ENCODE measurements at places on chromosomes 1 and 21. TPM values are rescaled to one million over a fixed set of nuclear protein-coding genes. Genes with fewer than 3 reads are reported as not detected.
A peak's percentile ranks its signal among the peaks of the same experiment; 100 is the strongest.

The ETV3L gene
- not detected for total RNA-seq

GRCh38 chr1:50393522-50394120 lies 29.6 kb downstream of the DMRTA2 start:
- peaks cover 48% of the 10 kb centered on the region for H3K27me3 ChIP-seq
- no peak overlapping the region for H3K4me3 ChIP-seq
- H3K4me1 ChIP-seq, result no peaks in the 10 kb centered on the region
- H3K27ac ChIP-seq, result no peak overlapping the region
- no peak for DNase-seq
- no peaks in the 10 kb centered on the region for H3K36me3 ChIP-seq

GRCh38 chr1:26690576-26691031 lies 5.2 kb upstream of the ARID1A start:
- no peak overlapping the region for H3K4me3 ChIP-seq
- H3K27me3 ChIP-seq, result no peaks in the 10 kb centered on the region
- no peak for DNase-seq
- H3K4me1 ChIP-seq, result peaks cover 14% of the 10 kb centered on the region

- no peak for DNase-seq
- H3K4me3 ChIP-seq, result no peak overlapping the region
- no peaks in the 10 kb centered on the region for H3K36me3 ChIP-seq
- H3K27ac ChIP-seq, result peak overlapping the region; percentile 19
Observed at GRCh38 chr21:42373196-42373907, 7.0 kb upstream of the TFF1 start.

DNA sequence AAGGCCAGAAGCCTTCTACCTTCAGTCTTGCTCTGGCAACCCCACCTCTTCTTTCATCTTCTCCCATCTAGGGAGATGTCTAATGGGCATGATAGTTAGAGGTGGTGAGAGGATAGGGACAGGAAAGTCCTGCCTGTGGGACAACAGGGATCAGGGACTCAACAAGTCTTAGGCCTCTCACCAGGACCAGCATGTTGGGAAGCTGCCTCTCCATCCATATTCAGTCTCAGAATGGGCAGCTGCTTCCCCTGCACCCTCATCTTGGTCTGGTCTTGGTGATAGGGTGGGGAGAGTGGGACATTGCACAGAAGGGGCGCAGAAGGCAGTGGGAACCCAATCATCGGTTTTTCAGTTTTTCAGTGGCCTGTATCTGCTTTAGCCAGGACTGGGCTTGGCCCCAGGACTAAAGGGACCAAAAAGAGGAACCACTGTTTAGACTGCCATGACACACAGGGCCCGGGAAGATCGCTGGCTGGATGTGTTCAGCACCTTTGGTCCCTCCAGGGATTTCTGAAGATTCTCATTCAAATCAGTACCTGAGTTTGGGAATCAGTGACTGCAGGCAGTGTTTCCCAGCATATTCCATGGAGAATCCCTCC lies 12.7 kb downstream of the RHEX start:
- H3K36me3 ChIP-seq, result no peaks in the 10 kb centered on the region
- H3K27ac ChIP-seq, result no peak overlapping the region
- peaks cover 3% of the 10 kb centered on the region for H3K27me3 ChIP-seq
- no peak for DNase-seq
- H3K4me1 ChIP-seq, result peaks cover 24% of the 10 kb centered on the region

The ATP1A4 gene
- total RNA-seq, result not detected

- no peak overlapping the region for H3K27ac ChIP-seq
- no peaks in the 10 kb centered on the region for H3K27me3 ChIP-seq
- peaks cover 29% of the 10 kb centered on the region for H3K4me1 ChIP-seq
- no peak for DNase-seq
- peaks cover 23% of the 10 kb centered on the region for H3K36me3 ChIP-seq
- peak overlapping the region; percentile 5 for H3K4me3 ChIP-seq
Observed at GRCh38 chr1:22485431-22485830, 33.8 kb downstream of the ZBTB40 start.

DNA sequence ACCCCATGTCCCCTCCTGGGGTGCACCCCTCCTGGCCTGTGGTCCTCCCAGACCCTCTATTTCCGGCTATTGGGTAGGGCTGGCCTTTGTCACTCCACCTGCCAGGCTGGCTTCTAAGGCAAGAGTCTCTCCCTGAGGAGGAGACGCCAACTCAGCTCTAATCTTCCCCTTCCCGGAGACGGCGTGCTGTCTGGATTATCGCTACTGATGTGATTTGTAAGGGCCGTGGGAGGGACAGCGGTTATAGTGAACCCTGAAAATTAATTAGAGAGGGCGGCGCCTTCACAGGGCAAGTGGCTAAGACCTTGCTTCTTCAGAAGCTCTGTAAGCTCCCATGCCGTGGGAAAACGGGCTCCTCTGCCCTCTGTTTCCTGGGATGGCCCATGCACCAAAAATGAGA lies 207.0 kb upstream of the VAMP3 start:
- H3K36me3 ChIP-seq, result no peaks in the 10 kb centered on the region
- H3K4me3 ChIP-seq, result no peak overlapping the region
- no peak overlapping the region for H3K27ac ChIP-seq

DNA sequence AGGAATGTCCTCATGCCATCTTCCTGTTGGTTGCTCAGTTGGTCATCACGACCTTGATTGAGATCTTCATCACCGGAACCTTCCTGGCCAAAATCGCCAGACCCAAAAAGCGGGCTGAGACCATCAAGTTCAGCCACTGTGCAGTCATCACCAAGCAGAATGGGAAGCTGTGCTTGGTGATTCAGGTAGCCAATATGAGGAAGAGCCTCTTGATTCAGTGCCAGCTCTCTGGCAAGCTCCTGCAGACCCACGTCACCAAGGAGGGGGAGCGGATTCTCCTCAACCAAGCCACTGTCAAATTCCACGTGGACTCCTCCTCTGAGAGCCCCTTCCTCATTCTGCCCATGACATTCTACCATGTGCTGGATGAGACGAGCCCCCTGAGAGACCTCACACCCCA lies 42.9 kb downstream of the KCNJ15 start:
- H3K36me3 ChIP-seq, result no peaks in the 10 kb centered on the region
- DNase-seq, result no peak
- H3K27me3 ChIP-seq, result peaks cover 1% of the 10 kb centered on the region
- peaks cover 31% of the 10 kb centered on the region for H3K4me1 ChIP-seq
- H3K27ac ChIP-seq, result no peak overlapping the region
- H3K4me3 ChIP-seq, result no peak overlapping the region

GRCh38 chr1:62299426-62300200 lies 19.6 kb downstream of the KANK4 start:
- no peak for DNase-seq
- H3K27ac ChIP-seq, result no peak overlapping the region
- no peaks in the 10 kb centered on the region for H3K36me3 ChIP-seq
- H3K27me3 ChIP-seq, result no peaks in the 10 kb centered on the region
- H3K4me1 ChIP-seq, result peaks cover 12% of the 10 kb centered on the region

The ALPL gene
- total RNA-seq, result not detected

The FLG gene
- not detected for total RNA-seq

The TAS1R1 gene
- not detected for total RNA-seq

- H3K36me3 ChIP-seq, result no peaks in the 10 kb centered on the region
- peaks cover 35% of the 10 kb centered on the region for H3K27me3 ChIP-seq
- no peak for DNase-seq
- H3K4me1 ChIP-seq, result peaks cover 6% of the 10 kb centered on the region
Observed at GRCh38 chr1:6414881-6415626, 4.7 kb downstream of the HES2 start.

DNA sequence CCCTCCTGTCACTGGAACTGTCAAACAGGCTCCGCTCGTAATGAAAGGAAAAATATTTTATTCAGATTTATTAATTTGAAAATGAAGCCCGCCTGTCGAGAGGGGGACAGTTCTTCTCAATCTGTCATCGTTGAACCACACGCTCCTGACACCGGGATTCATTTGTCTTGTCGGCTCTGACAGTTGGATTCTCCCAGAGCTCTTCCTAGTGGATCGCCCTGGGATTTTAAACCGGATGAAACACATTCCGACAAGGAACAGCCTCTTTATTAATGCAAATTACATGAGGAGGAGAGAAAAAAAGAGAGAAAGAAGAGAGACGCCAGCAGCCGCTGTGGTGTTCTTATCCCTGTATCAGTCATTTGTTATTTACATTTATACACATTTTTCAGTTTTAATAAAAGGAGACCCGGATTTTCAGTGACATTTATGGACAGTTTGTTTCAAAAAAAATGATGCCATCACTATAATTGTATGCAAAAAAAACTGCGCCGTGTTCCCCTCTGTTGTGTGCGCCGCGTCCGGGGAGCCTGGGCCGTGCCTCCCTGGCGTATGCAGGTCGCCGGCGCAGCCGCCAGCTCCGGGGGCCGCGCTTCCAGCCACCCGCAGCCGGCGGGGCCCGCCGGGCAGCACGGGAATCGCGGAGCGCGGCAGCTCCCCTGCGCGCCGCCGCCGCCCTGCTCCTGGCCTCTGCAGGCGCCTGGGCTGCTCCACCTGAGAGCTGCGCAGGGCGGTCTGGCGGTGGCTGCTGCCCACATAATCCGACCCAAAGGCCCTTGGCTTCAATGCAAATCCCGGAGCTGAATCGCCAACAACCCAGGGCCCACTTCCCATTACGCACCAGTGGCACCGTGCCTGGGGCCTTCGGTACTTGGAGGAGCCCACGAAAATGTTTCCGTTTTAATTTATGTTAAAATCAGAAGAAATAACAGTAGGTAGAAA lies 237.9 kb upstream of the PBX1 start:
- peaks cover 10% of the 10 kb centered on the region for H3K27me3 ChIP-seq
- no peak for DNase-seq
- no peak overlapping the region for H3K27ac ChIP-seq

DNA sequence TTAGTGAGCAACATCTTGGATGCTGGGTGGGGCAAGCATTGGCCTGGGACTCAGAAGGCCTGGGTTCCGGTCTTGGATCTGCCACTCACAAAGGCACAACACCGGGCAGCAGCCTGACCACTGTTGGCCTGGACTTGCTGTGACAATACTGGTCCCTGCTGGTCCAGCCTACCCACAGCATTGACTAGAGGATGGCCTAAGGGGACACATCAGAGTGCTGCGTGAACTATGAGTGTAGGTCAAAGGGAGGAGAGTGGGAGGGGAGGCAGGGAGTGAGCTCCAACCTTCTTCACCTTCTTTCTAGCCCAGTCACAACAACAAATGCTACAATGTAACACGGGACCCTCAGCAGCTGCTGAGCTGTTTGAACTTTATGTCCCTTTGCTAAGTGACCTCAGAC lies 31.1 kb downstream of the TMEM50A start:
- no peaks in the 10 kb centered on the region for H3K27me3 ChIP-seq
- no peak overlapping the region for H3K27ac ChIP-seq
- no peak overlapping the region for H3K4me3 ChIP-seq
- H3K4me1 ChIP-seq, result no peaks in the 10 kb centered on the region
- H3K36me3 ChIP-seq, result no peaks in the 10 kb centered on the region

The OR10Z1 gene
- not detected for total RNA-seq

- peaks cover 43% of the 10 kb centered on the region for H3K36me3 ChIP-seq
- no peaks in the 10 kb centered on the region for H3K4me1 ChIP-seq
- no peak overlapping the region for H3K27ac ChIP-seq
Observed at GRCh38 chr1:54724771-54725170, 9.1 kb downstream of the TTC4 start.

DNA sequence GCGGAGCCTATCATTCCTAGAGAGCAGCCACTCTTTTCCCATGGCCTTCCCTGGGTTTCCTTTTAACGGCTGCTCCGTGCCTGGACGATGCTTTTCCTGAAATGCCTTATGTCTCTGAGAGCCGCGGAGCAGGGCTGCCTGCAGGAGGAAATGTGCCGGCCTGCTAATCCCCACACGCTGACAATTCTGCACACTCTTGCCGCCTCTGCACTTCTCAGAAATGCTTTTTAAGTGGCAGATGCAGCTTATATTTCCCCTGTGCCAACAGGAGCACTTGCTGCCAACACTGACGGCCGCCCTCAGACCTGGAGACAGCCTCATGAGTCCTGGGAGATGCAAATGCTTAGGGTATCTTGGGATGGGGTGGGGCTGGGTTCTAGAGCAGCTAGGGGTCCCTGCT lies 253.2 kb downstream of the GRIK3 start:
- no peak for DNase-seq
- no peak overlapping the region for H3K27ac ChIP-seq
- no peaks in the 10 kb centered on the region for H3K4me1 ChIP-seq
- peaks cover 23% of the 10 kb centered on the region for H3K27me3 ChIP-seq
- no peak overlapping the region for H3K4me3 ChIP-seq
- H3K36me3 ChIP-seq, result no peaks in the 10 kb centered on the region

GRCh38 chr1:219027146-219027673 lies 146.5 kb upstream of the LYPLAL1 start:
- H3K36me3 ChIP-seq, result no peaks in the 10 kb centered on the region
- no peaks in the 10 kb centered on the region for H3K4me1 ChIP-seq
- no peak for DNase-seq
- H3K27ac ChIP-seq, result no peak overlapping the region
- H3K27me3 ChIP-seq, result no peaks in the 10 kb centered on the region
- no peak overlapping the region for H3K4me3 ChIP-seq

DNA sequence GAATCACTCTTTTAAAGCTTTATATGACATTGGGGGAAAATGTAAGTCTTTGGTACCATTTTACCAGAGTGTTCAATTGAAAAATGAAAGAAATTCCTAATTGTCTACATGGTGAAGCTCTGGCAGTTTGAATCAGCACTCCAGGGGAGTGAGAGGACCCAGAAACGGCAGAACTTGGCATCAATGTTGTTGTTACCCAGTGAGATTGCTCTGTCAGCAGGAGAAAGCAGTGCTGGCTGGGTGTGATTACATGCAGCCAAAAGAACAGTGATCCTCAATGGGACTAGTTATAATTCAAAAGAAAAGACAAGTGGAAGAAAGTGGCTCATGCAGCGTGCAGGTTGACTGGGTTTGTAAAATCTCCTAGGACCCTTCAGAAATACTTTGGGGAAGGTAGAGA lies 206.4 kb downstream of the PTPRC start:
- H3K36me3 ChIP-seq, result peaks cover 16% of the 10 kb centered on the region
- H3K4me1 ChIP-seq, result no peaks in the 10 kb centered on the region
- no peak overlapping the region for H3K4me3 ChIP-seq
- H3K27ac ChIP-seq, result peak overlapping the region; percentile 10
- H3K27me3 ChIP-seq, result no peaks in the 10 kb centered on the region
- DNase-seq, result no peak

- no peak overlapping the region for H3K27ac ChIP-seq
- peaks cover 11% of the 10 kb centered on the region for H3K27me3 ChIP-seq
- H3K4me3 ChIP-seq, result no peak overlapping the region
- no peak for DNase-seq
- H3K36me3 ChIP-seq, result no peaks in the 10 kb centered on the region
Observed at GRCh38 chr1:50098591-50099021, 10.1 kb upstream of the ELAVL4 start.

DNA sequence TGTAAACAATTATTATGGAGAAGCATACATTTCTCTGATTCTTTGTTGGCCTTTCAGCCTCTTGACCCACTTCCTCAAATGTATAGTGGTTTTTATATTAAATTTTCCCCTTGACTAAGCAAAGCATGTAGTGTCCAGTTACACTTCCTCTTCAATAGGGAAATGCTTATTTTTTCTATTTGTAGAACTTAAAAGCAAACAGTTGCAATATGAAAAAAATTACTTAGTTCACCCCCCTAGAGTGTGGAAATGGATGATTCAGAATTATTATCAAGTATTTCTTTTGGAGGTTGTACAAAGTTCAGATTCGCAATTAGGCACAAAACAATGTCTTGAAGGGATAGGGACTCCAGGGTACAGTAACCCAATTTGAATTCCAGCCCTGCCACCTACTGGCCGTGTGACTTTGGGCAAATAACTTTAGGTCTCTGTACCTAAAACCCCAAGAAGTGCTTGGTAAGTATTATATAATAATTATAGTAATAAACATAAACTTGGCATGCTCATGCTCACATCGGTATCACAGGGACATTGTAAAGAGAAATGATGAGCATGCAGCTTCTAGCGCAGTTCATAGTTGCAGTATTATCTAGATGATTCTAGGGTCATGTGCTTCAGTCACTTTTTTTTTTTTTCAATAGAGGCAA lies 28.6 kb upstream of the IFNGR2 start:
- DNase-seq, result peak; percentile 26
- H3K27me3 ChIP-seq, result no peaks in the 10 kb centered on the region
- H3K4me1 ChIP-seq, result peaks cover 13% of the 10 kb centered on the region
- H3K4me3 ChIP-seq, result no peak overlapping the region
- no peaks in the 10 kb centered on the region for H3K36me3 ChIP-seq
- H3K27ac ChIP-seq, result no peak overlapping the region

Measured in naive thymus-derived CD8-positive, alpha-beta T cell (primary cell).